ENCODE measurements at places on chromosomes 5 and 9.

DNA sequence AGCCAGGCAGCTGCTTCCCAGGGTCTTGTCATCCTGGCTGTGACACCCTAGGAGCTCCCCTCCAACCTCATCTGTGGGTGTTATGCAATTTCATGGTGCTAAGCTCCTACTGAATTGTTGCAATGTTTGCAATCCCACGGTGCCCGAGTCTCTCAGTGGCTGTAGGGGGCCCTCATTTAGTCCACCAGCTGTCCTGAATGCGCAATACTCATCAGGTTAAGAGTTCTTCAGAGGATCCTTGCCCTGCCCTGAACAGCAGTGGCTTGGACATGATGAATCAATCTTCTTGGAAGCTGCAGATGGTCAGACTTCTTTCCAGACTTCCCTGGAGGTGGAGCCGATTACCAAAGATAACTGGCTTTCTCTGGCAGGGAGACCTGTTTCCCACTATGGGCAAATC is 584.1 kb downstream of the CCDC171 start:
- no peak for DNase-seq

DNA sequence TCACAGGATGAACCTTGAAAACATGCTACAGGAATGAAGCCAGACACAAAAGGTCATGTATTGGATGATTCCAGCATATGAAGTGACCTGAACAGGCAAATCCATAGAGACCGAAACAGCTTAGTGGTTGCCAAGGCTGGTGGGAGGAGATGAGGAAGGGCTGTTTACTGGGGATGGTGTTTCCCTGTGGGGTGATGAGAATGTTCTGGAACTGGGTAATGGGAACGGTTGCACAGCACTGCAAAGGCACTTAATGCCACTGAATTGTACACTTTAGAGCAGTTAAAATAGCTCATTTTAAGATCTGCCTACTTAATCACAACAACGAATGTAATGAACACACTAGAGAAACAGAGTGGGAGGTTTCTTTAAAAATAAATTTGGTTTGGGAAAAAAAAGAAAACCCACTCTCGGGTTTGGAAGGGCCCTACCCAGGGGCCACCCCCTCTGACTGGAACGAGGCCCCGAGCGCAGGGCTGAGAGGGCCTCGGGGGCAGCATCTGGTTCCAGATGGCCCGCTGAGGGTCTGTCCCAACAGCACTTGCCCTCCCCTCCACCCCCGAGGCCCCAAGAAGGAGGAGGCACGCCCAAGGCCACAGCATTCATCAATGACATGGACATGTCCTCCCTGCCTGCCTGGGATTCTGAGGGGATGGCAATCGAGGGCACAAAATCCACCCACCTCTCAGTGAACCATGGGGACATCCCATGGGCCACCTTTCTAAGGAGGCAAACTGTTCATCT is 31.7 kb downstream of the SARDH start:
- no peak for DNase-seq

DNA sequence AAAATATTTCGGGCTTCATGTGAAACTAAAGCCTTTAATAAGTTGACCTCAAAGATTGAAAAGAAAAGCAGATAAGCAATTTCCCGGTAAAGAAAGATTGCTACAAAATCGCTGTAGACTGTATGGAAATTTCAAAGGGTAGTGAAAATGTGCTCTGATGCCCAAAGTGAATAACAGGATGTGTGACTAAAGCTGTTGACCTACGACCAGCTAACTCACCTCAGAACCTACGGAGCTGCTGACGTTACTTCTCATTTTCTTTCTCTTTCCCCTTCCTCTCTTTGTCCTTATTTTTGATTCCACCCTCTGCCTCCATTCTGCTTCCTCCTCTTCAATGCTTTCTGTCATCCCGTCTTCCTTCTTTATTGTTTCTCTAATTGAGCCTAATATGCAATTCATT is 103.2 kb downstream of the PDE4D start:
- DNase-seq = no peak

DNA sequence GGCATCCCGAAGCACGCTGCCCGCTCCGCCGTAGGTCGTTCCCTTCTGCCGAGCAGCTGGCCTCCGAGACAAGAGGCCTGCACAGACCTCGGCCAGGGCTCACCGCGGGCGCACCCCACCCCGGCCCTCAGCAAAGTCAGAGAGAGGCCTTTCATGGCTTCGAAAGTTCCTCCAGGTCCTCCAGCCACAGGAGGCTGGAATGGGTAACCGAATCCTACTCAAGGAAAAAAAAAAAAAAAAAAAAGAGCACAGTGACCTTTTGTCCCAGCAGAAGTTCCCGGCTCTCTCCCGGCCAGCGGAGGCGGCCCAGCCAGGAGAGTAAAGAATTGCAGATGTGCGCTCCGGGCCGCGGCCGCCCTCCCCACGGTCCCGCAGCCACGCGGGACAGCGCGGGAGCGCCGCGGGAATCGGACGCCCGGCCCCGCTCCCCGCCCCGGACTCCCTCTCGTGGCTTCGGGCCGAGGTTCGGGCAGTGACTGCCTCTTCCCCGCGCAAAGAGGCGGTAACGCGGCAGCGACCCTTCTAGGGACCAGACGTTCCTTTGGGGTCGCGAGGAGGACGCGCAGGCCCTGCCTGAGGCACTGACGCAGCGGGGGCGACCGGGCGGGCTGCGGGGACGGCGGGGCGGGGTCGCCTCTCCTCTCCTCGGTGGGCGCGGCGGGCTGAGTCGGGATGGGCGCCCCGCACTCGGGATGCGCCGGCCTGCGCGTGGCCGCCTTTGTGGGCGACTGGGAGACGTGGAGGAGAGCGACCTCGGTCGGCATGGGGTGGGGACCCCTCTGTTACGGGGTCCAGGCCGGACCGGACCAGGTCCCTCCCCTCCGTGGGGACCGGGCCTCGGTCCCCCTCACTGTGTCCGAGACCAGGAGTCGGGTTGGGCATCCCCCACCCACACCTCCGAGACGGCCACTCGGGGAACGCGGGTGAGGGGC is 754 bp downstream of the GFPT2 start:
- DNase-seq = no peak

DNA sequence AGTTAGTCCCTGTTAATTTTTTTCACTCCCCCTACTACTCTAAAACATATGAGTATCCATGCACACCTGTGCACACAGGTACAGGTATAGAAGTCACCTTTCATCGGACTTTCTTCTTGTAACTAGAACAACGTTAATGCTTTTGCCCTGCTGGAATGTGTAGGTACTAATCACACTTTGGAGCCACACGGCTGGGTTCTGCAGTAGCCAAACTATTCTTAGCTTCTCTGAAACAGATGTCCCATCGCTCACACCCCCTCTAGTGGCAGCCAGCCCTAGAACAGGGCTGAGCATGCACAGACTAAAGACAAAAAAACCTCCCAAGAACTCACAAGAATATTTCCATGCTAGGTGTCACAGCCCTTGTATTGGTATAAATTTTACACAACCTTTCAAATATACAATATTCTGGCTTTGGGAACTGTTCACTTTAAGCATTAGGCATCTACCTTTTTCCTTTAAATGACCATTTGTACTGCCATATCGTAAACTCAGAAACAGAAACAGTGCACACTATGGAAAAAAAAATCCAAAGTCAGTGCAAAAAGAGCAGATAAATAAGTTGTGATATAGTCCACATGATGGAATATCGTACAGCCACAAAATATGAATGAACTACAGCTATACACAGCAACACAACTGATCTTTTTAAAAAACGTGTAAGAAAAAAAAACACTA is 64.0 kb downstream of the RETREG1 start:
- DNase-seq = peak; percentile 9

DNA sequence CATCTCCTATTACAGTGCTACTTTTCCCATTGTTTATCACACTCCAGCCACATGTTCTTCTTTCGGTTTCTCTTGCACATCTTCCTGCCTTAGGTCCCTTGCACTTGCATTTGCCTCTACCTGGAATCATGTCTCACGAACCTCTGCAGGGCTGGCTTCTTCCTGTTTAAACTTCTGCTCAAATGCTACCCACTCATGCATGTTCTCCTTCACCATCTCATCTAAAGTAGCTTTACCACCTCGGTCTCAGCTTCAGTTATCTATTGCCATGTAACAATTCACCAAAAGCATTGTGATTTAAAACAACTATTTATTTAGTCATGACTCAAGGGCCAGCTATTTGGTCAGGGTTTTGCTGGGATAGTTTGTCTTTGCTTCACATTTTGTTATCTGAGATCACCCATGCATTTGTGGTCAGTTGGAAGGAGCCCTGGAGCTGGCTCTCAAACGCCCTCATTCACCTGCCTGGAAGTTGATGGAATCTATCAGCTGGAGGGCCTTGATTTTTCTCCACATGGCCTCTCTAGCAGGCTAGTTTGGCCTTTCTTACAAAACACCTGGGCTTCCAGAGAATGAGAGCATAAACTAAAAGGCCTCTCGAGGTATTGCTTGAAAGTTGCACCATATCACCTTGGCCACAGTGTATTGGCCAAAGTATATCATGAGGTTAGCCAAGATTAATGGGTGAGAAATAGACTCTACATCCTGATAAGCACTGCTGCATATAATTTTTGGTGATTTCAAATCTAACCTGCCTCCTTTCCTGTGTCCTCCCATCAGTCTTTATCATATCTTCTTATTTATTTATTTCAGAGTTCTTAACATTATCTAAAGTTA is 21.4 kb downstream of the SPINK1 start:
- no peak for DNase-seq

GRCh38 chr9:28653216-28653615 is 1079.9 kb upstream of the C9orf72 start:
- DNase-seq = no peak

- DNase-seq = no peak
These were observed 98.4 kb upstream of the CAST start for GRCh38 chr5:96563816-96564215.

DNA sequence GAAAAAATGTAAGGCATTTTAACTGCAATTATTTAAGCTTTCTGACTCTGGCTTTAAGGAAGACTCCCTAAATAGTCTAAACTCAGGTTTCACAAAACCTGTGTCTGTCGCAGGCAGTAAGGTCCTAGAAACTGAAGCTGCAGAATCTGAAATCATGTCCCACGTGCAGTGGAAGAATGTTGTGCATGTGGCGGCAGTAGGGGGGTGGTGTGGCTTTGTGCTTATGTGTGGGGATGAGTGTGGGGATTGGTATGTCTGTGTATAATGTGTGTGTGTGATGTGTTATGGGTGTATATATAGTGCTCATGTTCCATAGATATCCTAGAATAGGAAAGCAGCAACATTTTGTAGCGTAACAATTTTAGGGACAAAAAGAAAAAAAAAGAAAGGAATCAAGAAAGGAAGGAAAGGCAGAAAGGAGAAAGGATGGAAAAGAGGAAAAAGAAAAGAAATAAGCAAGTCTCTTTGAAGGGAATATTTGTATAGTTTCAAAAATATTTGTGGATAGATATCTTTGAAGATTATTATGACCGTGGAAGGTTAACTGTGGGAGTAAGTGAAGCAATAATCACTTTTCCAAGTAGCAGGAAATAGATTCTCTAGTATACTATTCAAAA is 6.6 kb downstream of the ANKDD1B start:
- DNase-seq = no peak

- DNase-seq = no peak
These were observed 124.3 kb downstream of the TTC39B start for GRCh38 chr9:15182730-15183129.

- DNase-seq = no peak
These were observed 329.9 kb upstream of the ITGA1 start for GRCh38 chr5:52457810-52458209.

DNA sequence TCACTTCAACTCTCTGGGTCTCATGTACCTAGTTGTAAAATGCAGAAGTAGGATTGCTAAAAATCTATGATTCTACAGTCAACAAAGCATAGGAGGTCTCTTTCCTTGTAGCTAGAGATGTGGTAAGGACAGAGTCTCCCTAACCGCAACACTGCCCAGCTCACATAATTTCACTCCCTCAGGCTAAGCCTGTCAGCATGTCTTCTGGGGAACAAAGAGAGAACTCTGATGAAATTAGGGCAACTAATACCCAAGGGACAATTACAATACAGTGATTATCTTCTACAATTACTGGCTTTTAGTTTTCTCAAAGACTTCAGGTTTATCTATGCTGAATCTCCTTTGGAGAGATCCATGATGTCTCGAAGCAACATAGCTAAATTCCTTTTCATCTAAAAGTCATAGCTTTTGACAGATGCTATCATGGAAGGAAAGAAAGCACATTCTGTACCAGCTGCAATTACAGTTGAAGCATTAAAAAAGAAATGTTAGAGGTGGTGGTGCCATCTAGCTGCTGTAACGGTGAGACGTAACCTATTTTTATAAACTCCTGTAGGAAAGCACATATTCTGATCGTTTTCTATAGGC is 141.1 kb upstream of the TARS1 start:
- DNase-seq = no peak

DNA sequence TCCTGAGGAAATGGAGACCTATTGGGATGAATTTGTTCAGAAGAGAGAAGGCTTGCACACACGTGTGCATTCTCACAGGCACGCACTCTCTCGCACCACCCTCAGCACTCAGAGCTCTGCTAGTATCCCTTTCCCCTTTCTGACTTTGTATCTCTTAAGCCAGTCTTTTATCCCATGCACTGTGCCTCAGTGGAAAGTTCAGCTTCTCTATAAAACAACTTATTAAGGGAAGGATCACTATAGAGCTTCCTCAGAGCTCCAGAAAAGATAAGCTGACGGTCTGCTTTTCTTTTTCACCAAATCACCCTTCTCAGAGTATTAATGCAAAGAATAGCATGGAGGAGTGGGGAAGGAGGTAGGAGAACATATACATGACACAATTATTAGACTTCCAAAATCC is 207.8 kb downstream of the ENC1 start:
- no peak for DNase-seq

- DNase-seq = no peak
These were observed 22.3 kb downstream of the DMGDH start for GRCh38 chr5:79047199-79047598.

DNA sequence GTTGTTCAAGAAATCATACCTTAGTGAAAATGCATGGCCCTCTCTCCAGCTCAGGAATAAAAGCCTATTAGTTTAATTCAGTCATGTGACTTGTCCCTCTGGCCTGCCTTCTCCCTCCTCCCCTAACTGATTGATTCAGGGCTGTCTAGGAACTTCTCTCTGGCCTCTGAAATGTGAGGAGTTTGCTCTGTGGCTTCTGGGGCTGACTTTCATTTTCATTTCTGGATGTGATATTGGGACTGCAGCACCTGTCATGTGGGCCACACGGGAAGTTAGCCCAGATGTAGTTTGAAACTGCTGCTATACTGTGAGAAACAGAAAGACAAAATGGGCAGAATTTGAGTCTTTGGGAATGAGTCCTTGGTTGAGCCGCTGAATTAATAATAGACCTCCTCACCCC is 44.8 kb downstream of the PARP8 start:
- no peak for DNase-seq

GRCh38 chr5:94782383-94782782 is 163.9 kb downstream of the SLF1 start:
- DNase-seq = no peak
